ENCODE measurements at places on chromosomes 5 and 9.

DNA sequence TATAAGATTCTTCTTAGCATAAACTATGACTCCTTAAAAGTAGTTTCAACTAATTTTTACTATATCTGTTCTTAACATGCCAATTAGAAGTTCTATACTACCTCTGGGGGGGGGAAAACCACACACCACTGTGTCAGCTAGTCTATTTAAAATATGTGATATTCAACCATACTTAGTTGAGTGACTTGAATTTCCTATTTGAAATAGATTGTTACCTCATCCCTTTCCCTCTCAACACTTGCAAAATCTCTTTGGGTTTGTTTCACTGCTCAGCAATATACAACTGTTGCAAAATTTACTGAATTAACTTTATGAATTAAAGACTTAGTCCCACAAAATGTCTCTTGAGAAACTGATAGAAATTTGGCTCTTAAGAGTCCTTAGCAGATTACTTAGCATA, 151.1 kb upstream of the POU5F2 start:
- no peak for DNase-seq

- no peak for DNase-seq
These were observed 58.1 kb downstream of the ABCA1 start for GRCh38 chr9:104869811-104870210.

DNA sequence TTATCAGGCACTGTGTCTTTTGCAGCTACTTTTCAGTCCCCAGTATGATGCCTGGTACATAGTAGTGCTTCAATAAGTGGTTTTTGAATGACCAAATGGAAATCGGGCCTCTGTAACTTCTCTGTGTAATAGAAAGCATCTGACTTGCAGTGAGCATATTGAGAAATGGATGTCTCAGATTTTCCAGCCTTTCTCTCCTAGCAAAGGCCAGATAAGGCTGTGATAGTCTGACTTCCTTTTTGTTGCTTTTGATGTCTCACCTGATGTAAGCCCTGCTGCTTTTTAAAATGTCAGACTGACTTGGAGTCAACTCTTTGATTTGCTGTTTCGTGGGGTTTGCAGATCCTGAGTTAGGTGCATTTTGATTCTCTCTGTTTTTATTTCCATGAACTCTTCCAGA, 590.0 kb upstream of the ZNF608 start:
- DNase-seq = no peak

- no peak for DNase-seq
These were observed 702.9 kb upstream of the GRAMD2B start for GRCh38 chr5:125720348-125720685.

GRCh38 chr5:97131139-97131710, 11.2 kb downstream of the LIX1 start:
- no peak for DNase-seq

DNA sequence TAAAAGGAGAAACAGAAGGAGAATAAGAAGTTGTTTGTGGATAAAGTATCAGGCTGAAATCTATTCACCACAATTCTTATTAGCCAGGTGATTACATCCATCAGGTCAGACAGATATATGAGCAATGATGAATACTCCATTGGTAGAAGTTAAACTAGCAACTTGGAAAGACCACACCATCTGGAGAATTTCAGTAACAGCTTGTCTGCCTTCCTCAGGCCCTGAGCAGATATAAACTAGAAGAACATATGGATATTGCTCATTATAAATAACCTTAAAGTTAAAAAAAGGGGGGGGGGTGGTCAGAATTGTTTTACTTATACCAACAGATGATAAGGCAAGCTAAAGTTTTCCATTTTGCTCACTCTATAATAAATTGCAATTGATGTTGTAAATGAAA, 10.4 kb downstream of the DAB2 start:
- no peak for DNase-seq

DNA sequence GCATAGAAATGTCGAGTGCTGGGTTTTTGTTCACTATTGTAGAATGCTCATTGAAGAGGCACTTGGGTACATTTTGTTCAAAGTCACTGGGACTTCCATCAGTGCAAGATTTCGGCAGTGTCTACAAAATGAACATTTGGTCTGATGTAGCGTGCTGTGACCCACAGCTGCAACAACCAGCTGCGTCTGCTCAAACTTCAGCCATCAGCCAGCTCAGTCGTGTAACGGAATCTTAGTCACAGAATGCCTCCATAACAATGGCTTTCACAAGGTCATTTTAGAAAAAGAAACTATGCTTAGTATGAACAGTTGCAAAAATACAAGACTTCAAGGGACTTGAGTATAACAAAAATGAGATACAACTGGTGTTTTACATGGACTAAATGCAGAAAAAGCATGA, 828.1 kb upstream of the GRAMD2B start:
- peak; percentile 94 for DNase-seq

- peak; percentile 58 for DNase-seq
These were observed 113.0 kb downstream of the KLHL3 start for GRCh38 chr5:137622850-137623249.

GRCh38 chr5:80122579-80122978, 87.4 kb downstream of the THBS4 start:
- DNase-seq = no peak

GRCh38 chr5:154390746-154391359, 54.9 kb upstream of the SAP30L start:
- no peak for DNase-seq

DNA sequence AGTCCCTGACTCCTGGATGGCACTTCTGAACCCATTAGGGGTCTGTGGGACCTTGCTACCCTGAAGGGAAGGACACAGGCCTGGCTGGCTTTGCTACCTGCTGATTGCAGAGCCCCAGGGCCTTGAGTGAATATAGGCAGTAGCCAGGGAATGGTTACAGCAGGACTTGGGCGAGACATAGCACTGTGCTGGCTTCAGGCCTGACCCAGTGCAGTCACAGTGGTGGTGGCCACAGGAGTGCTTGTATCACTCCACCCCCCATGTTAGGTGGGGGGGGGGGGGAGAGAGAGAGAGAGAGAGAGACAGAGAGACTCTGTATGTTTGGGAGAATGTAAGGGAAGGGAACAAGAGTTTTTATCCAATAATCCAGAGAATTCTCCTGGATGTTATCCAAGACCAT, 439.3 kb upstream of the ZNF608 start:
- no peak for DNase-seq

- no peak for DNase-seq
These were observed 286.9 kb upstream of the CD180 start for GRCh38 chr5:67483453-67484030.

DNA sequence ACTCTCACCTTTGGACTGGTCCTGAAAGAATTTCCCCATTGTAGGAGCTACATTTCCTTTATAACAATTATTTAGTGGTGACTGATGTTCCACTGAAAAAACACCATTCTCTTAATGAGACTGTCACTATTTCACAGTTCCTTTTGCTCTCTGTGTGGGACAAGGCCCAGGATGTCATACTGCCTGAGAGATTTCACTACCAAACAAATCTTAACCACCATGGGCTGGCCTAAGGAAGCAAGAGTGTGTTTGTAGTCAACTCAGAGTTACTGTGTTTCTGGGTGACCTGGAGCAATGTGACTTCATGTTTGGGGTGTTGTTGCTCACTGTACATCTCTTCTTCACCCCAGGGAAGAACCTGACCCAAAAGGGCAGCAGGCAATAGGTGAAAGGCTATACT, 50.1 kb upstream of the ZNF608 start:
- no peak for DNase-seq

- DNase-seq = no peak
These were observed 978.8 kb upstream of the DMAC1 start for GRCh38 chr9:8778356-8778755.

- no peak for DNase-seq
These were observed 27.8 kb upstream of the ARAP3 start for GRCh38 chr5:141709699-141710267.

- no peak for DNase-seq
These were observed 31.5 kb downstream of the EHMT1 start for GRCh38 chr9:137650259-137650658.

GRCh38 chr9:114321759-114322158, 1.1 kb upstream of the ORM1 start:
- no peak for DNase-seq

GRCh38 chr9:119963258-119963797, 594.1 kb upstream of the BRINP1 start:
- DNase-seq = no peak

- no peak for DNase-seq
These were observed 35.1 kb downstream of the SKIC3 start for GRCh38 chr5:95519681-95520080.

- no peak for DNase-seq
These were observed 326.9 kb downstream of the SH3GL2 start for GRCh38 chr9:17905781-17906175.

- DNase-seq = no peak
These were observed 170.2 kb downstream of the GAPVD1 start for GRCh38 chr9:125431741-125432271.

DNA sequence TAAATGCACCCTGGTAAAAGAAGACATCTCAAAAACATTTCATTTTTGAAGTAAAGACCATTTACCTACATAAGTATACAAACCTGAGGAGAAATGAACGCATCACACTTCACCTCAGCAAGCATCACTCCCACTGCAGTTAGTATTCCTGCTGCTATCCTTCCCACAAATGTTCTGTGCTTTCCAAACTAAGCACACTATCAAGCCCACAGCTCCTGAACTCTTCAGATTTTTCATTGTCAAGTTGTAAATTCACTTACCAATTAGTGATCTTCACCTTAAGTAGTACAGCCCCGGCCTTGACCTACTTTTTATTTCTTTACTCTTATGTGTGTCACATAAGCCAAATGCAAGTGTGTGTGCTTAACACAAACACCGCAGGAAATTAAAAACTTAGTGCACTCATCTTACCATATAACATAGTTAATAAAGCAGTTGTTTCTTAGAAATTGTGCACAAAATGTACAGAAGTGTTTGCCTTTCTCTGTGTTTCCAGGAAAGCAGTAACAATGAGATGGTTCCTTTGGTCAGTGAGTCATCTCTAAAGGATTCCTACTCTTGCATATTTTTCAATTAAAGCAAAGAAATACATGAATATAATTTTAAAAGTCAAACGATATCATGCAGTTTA, 169.4 kb downstream of the APBA1 start:
- no peak for DNase-seq

DNA sequence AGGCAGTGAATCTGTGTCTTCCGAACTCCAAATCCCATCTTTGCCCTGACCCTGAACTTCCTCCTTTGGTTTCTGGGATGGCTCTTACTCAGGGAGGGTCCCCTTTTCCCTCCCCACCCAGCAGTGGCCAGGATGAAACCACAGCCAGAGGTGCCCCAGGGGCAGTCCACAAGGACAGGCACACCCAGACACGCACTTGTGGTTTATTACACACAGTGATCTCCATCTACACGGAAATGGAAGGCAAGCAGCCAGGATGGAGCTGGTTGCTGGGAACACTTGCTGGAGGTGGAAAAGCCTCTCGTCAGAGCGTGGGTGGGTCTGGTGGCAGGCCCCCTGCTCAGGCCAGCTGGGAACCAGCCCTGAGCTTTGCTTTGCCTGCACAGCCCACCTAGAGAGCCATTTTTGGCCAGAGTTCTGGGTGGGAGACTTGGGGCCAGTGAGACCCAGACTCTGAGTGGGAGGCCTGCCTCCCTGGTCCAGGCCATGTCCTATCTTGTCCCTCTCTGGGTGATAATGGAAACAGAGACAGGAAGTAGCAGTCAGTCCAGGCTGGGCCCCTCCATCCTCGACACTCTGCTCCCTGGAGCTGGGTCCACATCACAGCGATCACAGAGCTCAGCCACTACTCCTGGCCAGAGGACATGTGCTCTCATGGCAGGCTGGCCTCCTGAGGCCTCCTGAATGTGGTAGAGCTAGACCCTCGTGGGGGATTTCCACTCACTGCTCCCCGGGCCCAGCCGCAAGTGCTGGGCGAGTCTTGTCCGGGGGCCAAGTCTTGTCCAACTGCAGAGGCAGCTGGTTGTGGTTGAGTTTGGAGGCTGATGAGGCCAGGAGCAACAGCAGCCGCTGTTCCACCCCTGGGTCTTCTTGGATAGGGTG, 5.1 kb upstream of the PHYKPL start:
- no peak for DNase-seq

GRCh38 chr9:112268413-112268812, 65.0 kb downstream of the PTBP3 start:
- no peak for DNase-seq

- no peak for DNase-seq
These were observed 84.7 kb downstream of the CSNK1A1 start for GRCh38 chr5:149466457-149466972.

DNA sequence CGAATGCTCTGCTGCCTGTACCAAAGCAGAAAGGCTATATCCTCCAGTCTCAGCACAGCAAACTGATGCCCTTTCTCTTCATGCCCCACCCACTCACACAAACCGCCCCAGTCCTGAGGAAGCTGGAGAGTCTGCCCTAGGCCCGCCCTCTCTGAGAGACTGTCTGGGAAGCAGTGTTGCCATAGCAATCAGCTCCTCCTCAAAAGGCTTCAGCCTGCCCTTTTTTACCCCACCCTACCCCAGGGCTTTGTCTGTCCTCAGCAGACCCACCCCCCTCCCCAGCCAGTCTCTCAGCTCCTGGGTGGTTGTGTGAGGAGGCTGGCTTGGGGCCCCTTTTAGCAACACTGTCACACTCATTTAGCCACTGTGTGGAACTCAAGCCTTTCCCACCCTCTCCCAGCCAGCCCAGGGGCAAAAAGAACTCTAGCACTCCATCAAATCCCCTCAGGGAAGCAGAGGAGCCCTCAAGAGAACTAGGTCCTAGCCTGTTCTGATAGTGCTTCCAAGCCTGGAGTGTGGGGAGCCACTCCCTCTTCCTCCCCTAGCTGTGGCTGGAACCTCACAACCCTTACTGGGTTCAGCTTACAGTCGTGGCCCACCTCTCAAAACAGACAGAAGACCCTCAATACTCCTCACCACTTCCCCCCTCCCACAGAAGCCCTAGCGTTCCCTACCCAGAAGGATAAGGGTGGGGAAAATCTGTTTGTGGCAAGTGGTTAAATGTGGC, 1.4 kb downstream of the ATOSB start:
- peak; percentile 91 for DNase-seq

- no peak for DNase-seq
These were observed 220.8 kb downstream of the PLK2 start for GRCh38 chr5:58239045-58239444.

DNA sequence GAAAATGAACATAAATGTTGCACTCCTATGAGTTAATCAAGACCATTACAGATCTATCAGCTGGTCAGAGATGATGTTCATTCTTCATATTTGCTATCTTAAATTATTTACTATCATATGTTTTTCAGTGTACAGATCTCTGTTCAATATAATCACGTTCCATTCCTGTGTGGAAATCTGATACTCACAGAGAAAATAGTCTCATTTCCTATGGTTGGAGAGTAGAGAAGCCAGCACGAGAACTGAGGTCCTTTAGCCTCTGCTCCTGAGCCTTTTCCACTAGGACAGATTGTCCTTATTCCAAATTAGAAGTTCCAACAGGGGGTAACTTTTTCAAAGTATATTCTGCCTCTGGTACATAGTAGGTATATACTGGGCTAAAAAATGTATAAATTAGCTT, 29.2 kb downstream of the UGCG start:
- DNase-seq = no peak

DNA sequence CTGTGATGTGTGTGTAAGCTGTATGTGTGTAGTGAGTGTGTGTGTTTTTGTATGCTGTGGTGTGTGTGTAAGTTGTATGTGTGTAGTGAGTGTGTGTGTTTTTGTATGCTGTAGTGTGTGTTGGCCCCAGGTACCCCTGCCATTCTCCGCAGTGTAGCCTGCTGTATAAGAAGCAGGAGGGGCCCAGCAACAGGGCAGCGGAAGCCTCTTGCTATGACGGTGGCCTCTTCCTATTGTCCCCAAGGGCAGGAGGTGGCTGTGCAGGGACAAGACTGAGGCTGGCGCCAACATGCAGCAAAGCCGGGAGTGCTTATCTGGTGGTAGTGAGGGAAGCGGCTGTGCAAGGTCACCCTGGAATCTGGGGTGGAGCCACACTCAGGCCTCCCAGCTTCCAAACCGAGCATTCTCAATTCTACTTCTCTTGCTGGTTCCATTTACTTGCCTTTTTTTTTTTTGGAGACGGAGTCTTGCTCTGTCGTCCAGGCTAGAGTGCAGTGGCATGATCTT, 5.1 kb downstream of the SPAAR start:
- peak; percentile 66 for DNase-seq

All from tongue (tissue), 3 donors.